GM13976 (cell line): ENCODE measurements at places on chromosomes 7 and 10.
A peak's percentile ranks its signal among the peaks of the same experiment; 100 is the strongest.

DNA sequence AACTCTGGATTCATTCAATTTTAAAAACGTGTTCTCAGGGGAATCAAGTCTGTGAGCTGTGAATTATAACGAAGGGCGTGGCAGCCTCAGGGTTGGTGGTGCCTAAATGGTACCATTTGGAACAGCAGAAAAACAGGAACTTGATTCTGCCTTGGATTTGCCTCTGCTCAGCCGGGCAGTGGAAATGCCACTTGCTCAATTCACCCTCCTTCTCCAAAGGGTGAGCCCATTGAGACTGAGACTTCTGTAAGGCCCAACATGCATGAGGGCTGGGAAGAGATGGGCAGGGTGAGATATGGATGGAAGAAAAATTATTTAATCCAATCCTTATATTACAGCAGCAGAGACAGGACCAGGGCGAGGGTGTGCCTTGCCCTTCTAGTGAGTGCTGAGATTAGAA lies 107.1 kb upstream of the HABP2 start:
- DNase-seq = no peak

DNA sequence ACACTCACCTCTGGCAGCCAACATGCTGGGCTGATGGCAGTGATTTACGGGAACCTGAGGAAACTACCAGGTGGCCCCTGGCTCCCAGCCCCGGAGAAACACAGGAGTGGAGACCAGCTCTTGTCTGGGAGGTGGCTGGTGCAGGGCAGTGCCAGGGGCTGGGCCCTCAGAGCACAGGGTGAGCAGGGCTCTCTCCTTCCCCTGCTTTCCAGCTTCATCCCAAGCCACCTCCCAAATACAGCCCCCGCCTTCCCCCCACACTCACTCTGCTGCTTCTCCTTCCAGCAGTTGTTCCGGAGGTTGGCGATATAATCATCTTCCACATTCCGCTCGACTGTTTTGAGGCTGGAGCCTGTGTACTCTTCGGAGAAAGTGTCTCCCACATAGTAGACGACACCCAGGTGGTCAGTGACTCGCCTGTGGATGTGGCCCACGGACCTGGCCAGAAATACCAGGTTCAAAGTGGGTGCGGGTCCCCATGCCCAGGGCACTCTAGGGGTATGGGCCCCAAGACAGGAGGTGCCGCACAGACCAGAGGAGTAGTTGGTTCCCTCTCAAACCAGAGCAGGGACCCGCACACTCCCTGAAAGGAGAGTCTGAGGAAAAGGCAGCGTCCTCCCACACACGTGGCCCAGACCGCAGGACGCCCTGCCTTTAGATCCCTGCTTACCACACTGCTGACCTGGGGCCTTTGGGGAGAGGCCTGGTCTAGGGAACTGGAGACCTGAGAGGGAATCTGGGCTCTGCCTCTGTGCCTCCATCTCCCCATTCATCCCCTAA lies 18.3 kb downstream of the DNAJB12 start:
- DNase-seq = no peak

- no peak for DNase-seq
Measured at GRCh38 chr7:37333075-37333474, 115.6 kb downstream of the ELMO1 start.

DNA sequence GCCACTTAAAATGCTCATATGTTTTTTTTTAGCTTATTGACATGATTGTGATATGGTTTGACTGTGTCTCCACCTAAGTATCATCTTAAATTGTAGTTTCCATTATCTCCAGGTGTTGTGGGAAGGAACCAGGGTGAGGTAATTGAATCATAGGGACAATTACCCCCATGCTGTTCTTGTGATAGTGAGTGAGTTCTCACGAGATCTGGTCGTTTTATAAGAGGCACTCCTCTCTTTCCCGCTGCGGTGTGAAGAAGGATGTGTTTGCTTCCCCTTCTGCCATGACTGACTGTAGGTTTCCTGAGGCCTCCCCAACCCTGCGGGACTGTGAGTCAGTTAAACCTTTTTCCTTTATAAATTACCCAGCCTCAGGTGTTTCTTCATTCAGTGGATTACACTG lies 80.5 kb upstream of the ETV1 start:
- no peak for DNase-seq

GRCh38 chr7:100061518-100062193 lies 12.1 kb downstream of the ZSCAN21 start:
- DNase-seq = no peak

DNA sequence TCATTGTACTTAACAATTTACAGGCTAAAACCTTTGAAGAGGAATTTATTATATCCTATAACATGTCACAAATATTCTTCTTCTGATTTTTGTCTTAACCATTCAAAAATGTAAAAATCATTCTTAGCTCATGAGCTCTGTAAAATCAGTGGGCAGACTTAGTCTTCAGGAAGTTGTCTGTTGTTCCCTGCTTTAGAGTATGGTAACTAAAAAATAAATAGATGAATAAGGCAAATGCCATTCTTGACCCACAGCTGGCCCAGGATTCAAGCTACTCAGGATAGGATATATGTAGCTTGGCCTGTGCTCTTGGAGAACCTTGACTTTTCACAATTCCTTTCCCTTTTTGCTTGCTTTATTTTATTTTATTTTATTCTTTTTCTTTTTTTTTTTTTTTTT lies 51.5 kb downstream of the LRRC4 start:
- DNase-seq = no peak

- DNase-seq = no peak
Measured at GRCh38 chr7:45153233-45153632, 4.4 kb upstream of the RAMP3 start.

GRCh38 chr10:93073539-93074146 lies at the start of gene CYP26A1:
CYP26A1 (plus strand) TSS chr10:93073893; CDS start chr10:93073935, 42 bp downstream.
- peak; percentile 55 for DNase-seq

DNA sequence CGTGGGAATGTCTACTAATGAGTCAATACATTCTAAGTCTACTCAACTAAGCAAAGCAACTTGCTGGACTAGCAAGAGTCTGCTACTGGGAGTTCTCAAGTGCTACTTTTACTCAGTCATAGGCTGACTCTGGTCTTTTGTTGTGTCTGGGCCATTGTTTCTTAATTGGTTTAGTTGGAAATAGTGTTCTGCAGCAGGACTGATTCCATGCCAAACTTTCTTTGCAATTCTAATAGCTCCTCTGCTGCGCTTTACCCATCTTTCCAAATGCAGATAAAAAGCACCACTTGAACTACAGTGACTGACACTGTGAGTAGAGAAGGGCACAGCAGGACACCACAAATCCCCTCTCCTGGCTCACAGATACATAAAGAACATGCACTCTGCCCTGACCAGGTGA lies 125.7 kb downstream of the CD36 start:
- no peak for DNase-seq

- no peak for DNase-seq
Measured at GRCh38 chr10:51694086-51694768, 5.2 kb downstream of the CSTF2T start.

- DNase-seq = no peak
Measured at GRCh38 chr10:47161465-47161864, 138.5 kb upstream of the GDF10 start.

DNA sequence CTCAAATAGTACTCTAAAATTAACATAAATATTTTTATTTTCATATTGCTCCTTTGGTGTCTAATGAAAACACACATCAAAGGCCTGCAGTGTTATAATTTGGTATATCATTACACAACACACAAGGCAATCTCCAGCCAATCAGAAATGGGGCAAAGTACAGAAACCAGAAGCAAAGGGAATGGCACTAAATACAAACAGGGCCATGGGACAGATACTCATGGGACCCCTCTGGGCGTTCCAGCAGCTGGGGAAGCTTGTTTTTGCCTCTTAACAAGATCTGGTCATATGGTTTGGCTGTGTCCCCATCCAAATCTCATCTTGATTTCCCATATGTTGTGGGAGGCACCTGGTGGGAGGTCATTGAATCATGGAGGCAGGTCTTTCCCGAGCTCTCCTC lies 551.8 kb upstream of the NRP1 start:
- DNase-seq = no peak

DNA sequence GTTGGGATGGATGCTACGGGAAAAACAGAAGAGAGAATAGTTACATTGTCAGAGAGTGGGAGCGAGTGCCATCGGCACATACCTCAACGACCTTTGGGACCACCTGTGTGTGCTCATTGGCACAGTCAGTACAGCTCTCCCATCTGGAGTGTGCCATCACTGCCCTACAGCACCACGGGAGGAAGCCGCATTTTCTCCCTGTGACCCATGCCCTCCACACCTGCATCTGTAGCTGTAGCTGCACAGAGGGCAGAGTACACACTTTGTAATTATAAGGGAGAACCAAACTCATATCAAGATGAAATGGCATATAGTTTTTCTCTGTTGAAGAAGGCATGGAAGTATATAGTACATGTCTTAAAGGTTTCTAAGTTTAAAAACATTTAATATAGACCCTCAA lies 207.4 kb downstream of the LHFPL3 start:
- no peak for DNase-seq

DNA sequence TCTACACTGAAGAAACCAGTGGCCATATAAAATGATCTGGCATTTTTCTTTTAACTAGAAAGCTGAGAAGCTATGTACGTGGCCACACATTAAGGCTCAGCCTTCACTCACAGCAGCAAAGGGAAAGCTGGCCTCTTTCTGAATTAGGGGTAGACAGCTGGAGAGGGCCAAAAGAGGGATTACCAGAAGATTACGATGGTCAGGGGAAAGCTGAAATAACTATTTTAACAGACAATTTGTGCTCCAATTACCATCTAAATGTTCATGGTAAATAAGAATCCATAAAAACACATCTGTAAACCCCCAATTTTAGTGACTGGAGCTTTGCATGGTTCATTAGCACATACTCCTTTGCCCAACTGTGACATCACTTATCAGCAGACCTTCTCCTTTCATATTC lies 314.3 kb downstream of the HPSE2 start:
- no peak for DNase-seq

GRCh38 chr10:4053940-4054339 lies 268.9 kb upstream of the KLF6 start:
- DNase-seq = no peak

GRCh38 chr10:24483701-24484100 lies 240.0 kb downstream of the ARHGAP21 start:
- no peak for DNase-seq

DNA sequence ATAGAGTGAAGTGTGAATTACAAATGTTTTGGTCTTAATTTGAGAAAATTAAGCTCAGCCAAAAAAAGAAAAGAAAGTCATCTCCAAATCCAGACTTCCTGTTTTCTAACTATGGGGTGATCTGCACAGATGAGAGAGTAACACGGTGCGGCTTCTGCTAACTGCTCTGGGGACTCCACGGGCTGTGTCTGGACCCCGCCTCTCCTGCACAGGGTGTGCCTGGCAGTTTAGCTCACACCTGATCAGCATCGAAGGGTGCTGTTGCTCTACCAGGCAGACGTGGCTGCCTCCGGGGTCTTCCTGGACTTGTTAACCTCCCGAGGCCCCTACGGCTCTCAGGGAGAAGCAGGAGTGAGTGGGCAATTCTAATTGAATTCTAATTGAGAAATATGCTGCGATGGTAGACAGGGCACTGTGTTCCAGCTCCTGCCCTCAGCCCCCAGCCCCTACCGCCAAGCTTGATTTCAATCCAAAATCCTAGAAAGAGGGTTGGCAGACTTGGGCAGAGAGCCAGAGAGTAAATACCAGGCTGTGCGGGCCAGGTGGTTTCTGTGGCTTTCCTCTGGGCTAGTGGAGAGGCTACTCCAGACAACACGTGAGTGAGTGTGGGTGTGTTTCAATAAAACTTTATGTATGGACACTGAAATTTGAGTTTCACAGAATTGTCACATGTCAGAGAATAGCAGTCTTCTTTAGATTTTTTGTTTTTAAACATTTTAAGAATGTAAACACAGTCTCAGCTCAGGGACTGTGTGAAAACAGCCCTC lies 13.4 kb downstream of the SHH start:
- no peak for DNase-seq

DNA sequence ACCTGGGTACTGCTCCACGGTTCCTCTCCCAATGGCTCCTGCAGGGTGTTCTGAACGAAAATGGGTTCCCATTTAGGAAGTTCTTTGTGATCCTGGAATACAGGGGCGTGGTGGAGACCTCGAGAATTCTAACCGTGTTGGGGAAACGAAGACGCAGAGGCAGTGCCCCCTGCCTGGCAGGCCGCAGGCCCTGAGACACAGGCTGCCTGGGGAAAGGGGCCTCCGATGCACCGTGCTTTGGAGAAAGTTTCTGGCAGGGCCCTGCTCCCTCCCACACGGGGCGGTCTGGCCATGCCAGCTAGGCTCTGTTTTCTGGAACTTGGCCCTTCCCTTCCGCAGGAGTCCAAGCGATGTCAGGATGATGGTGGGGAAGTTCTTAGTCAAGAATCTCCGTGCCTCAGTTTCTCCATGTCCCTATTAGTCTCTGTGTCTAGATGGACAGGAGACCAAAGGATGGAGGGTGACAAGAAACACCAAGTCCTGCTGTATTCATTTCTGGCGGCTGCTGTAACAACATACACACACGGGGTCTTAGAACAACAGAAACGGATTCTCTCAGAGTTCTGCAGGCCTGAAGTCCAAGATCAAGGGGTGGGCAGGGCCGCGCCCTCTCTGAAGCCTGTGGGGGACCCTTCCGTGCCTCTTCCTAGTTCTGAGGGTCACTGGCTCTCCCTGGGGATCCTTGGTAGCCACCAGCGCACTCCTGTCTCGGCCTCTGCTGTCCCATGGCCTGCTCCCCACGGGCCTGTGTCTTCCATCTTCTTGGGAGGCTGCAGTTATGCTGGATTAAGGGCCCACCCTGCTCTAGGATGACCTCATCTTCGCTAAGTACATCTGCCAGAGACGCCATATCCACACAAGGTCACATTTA lies 27.7 kb downstream of the PRKAG2 start:
- no peak for DNase-seq

DNA sequence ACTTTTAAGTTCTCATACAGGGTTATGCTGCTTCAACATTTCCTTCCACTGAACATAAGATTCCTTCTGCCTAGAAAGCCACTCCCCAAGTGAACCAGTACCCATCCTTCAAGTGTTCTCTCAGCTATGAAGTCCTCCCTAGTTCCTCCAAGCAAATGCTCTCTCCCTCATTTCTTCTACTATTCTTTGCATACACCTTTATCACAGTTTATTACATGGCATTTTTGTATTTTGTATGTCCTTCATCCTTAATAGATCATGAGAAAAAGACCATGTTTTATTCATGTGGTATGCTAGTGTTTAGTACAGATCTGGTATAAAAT lies 1.9 kb downstream of the SYPL1 start:
- no peak for DNase-seq

DNA sequence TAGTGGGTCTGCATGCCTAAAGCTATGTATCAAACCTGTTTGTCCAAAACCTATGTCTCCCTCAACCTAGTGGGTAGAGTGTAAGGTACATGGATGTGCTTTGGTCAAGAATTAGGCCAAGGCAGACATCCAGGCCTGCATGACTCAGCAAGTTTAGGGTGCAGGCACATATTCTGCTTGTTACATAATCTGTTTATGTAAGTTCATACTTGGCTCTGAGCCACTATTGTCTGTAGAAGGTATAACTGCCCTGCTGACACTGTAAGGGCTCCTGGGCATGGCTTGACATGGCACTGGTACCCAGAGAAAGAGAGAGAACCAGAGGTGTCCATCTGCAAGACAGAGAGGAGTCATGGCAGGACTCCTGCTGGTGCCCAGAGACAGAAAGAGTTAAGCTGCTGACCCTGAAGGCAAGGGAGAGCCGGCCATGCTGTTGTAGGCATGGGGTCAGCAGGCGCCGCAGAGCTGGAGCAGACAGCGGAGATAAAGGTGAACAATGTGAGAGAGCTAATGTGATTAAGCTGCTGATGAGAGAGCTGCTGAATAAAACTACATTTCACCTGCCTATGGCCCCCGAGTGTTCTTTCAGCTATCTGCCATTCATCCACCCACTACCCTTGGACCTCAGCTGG lies 118.5 kb upstream of the TMEM106B start:
- no peak for DNase-seq
